ENCODE measurements at places on chromosomes 1 and 21. TPM values are rescaled to one million over a fixed set of nuclear protein-coding genes. Genes with fewer than 3 reads are reported as not detected.

TPTE gene
- not detected for total RNA-seq

S100A8 gene
- total RNA-seq: not detected

PDZK1IP1 gene
- total RNA-seq: 0.26 TPM

OR2T35 gene
- total RNA-seq: not detected

CCDC185 gene
- total RNA-seq: not detected

SYT2 gene
- under 0.01 TPM for total RNA-seq

MYBPH gene
- not detected for total RNA-seq

WNT3A gene
- not detected for total RNA-seq

ZNF648 gene
- total RNA-seq: not detected

ILF2 gene
- total RNA-seq: 101 TPM

RIPK4 gene
- total RNA-seq: 15.0 TPM

GSTM5 gene
- 4.1 TPM for total RNA-seq

BACE2 gene
- 120 TPM for total RNA-seq

MATN1 gene
- not detected for total RNA-seq

VHLL gene
- 0.92 TPM for total RNA-seq

CAPN8 gene
- total RNA-seq: not detected

GPATCH3 gene
- total RNA-seq: 8.5 TPM

USH2A gene
- total RNA-seq: under 0.01 TPM

MPL gene
- total RNA-seq: not detected

C8A gene
- total RNA-seq: not detected

AMY1B gene
- not detected for total RNA-seq

HPCA gene
- total RNA-seq: not detected

CHIA gene
- total RNA-seq: not detected

PPFIA4 gene
- total RNA-seq: 32.2 TPM

GPR25 gene
- total RNA-seq: not detected

RNU1-4 gene
- total RNA-seq: under 0.01 TPM

GPR153 gene
- 11.5 TPM for total RNA-seq

CYP4A11 gene
- total RNA-seq: not detected

AP4B1 gene
- total RNA-seq: 11.7 TPM

AGPAT3 gene
- total RNA-seq: 122 TPM
